ENCODE measurements at places on chromosomes 13 and 19.

DNA sequence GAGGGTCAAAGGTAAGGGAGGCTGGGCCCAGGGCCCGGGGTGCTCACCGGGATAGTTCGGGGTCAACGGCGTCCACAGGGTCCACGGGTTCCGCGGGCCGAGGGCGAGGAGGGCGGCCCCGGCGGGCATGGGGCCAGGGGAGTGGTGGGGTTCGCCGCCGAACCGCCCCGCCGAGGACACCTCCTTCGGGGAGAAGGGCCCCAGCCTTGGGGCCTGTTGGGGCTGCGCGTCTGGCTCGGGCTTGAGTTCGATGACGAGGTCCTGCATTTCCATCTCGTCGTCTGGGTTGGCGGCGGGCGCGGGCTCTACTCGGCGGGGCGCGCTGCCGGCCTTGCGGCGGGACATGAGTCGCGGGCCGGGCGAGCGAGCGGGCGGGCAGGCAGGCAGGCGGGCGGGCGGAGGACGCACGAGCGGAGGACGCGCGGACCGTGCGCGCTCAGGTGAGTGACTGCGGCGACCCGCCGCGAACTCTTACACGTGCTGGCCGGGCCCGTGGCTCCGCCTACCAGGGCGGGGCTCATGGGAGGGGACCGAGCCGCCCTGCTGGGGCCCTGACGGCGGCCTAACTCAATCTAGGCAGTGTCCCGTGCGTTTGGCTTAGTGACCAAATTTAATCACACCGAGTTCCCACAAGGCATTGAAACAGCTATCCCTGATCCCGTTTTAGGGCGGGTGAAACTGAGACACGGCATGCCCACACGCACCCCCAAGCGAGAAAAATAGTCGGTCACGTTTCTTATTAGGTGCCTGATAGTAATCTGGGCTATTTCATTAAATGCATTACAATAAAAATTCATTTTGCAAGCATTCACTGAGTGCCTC lies at the start of gene ZNF296:
Gene ZNF296, minus strand, starts transcription at position 450 of the 822 bp plus-strand sequence. Its CDS starts 105 bp downstream, at position 345.
- DNase-seq: peak; percentile 72

DNA sequence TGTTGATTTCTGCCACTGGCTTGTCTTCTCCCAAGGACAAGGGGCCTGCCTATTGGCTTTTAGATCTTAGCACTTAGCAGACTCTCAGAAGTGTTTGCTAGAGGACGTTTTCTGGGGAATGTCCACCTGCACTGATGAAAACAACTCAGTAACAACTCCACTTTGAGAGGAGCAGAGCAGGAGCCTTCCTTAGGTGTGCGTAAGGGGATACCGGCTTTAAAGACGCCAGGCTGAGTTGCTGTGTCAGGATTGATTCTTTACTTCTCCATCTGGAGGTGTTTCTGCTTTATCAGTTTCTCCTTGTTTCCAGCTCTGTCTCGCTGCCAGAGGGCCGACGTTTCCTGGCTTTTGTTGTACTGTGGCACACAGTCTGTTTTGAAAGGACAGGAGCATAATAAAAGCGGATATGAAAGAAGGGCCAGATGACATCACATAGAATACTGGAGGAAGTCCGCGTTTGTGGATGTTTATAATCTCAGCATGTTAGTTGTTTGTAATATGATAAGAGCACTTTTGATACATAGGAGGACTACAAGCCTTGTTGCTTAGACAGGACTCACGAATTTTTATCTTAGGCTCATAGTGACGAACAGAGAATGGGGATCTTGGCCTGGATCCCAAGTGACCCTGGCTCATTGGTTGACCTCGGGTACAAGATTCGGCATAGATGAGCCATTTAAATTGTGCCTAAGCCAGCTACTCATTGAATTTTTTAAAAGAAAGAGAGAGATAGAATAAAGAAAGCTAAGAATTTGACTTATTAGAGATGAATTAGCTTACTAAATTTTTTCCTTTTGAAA lies 34.6 kb downstream of the COL4A2 start:
- DNase-seq: no peak

DNA sequence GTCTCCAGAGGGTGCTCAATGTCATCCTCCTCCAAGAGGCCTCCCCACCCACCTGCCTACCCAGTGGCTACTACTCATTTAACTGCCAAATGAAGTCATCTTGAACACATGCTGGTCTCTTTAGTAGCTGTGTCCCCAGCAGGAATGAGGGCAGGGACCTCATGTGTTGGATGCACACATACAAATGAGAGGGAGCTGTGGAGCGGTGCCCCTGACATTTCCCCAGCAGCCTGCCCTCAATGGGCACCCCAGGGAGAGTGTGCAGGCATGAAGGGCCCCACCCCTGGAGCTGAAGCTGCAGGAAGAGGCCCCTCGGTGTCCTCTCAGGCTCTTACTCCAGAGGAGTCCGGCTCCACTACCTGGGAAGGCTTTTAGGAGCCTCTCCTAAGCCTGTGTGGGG lies 1322.7 kb downstream of the UQCRFS1 start:
- no peak for DNase-seq

DNA sequence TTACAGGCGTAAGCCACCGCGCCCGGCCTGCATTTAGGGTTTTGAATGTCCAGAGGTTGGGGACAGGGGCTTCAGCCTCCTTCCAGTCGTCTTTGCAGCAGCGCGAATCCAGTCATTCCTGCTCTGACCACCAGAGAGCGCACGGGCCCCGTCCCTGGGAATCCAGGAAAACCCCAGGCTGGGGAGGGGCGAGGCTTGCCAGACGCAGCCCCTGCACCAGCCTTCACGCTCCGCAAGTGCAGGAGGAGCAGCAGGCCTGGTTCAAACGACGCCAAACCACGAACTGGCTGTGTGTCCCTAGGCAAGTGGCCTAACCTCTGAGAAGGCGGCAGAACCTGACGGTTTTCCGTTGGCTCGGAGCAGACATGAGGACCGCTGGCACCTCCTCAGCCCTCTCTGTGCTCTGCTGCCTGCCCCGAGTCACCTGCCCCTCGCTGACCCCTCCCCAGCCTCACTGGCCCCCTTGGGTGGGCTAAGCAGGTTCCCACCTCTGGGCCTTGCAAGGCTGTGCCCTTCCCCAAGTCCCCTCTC lies 2.0 kb upstream of the RNF126 start:
- DNase-seq: peak; percentile 83

GRCh38 chr19:2409352-2409912 lies 18.0 kb downstream of the TIMM13 start:
- no peak for DNase-seq

DNA sequence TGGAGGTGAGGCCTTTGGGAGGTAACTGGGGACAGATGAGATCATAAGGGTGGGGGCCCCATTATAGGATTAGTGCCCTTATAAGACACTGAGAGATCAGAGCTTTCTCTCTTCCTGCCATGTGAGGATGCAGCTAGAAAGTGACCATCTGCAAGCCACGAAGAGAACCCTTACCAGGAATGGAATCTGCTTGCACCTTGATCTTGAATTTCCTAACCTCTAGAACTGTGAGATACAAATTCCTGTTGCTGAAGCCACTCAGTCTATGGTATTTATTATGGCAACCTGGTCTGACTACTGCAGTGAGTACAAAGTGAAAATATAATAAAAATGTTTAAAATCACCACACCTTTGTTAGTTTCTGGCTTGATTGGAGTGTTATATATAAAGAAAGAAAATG lies 388.0 kb downstream of the LMO7 start:
- DNase-seq: no peak

GRCh38 chr19:30036154-30037129 lies 94.4 kb downstream of the URI1 start:
- DNase-seq: no peak

DNA sequence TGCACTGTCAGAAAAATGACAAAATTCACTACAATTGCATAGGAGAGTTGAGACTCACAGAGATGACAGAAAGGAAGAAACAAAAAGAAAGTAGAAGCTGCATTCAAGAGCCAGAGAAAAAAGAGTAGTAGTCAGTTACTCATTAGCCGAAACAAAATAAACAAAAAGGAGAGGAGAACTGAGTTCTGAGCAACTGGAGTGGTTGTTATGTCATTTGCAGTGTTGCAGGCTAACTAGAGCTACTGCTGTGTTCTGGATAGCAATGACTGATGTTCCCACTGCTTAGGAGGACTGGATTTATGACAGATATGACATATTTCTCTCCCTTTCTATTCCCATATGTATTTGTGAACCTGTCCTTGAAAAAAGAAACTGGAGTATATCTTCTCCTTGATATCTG lies 482.6 kb downstream of the RFC3 start:
- no peak for DNase-seq

GRCh38 chr13:40433577-40433976 lies 232.9 kb downstream of the FOXO1 start:
- no peak for DNase-seq

DNA sequence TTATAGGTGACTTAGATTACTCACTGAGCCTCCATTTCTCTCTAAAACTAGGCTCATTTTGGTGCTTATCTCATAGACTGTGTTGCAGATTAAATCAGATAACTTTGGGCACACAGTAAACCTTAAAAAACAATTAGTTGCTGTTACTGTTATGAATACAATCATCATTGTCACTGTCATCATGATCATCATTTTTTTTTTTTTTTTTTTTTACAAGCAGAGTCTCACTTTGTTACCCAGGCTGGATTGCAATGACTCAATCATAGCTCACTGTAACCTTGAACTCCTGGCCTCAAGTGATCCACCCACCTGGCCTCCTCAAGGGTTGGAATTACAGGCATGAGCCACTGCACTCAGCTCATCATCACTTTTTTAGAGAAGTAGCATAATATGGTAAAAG lies 60.0 kb downstream of the VWA8 start:
- peak; percentile 40 for DNase-seq

GRCh38 chr13:31913459-31913858 lies 118.1 kb upstream of the FRY start:
- DNase-seq: no peak

DNA sequence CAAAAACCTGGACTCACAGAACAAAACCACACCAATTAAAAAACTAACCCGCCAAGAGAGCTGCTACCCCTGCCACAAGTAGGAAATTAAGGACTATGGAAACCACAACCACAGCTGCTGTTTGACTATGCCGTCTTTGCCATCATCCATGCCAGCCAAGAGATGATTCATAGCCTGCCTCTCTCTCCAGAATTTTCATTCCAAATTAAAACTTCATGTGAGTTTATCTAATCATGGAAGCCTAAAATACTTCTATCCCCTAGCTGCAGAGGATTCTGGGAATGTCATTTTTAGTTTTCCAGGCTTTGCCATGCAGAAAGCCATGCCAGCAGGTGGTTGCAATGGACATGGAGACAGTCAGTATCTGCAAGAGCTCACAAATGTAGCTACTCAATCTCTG lies 27.6 kb upstream of the GTF2F2 start:
- no peak for DNase-seq

GRCh38 chr13:47853236-47853635 lies 147.8 kb downstream of the SUCLA2 start:
- no peak for DNase-seq

DNA sequence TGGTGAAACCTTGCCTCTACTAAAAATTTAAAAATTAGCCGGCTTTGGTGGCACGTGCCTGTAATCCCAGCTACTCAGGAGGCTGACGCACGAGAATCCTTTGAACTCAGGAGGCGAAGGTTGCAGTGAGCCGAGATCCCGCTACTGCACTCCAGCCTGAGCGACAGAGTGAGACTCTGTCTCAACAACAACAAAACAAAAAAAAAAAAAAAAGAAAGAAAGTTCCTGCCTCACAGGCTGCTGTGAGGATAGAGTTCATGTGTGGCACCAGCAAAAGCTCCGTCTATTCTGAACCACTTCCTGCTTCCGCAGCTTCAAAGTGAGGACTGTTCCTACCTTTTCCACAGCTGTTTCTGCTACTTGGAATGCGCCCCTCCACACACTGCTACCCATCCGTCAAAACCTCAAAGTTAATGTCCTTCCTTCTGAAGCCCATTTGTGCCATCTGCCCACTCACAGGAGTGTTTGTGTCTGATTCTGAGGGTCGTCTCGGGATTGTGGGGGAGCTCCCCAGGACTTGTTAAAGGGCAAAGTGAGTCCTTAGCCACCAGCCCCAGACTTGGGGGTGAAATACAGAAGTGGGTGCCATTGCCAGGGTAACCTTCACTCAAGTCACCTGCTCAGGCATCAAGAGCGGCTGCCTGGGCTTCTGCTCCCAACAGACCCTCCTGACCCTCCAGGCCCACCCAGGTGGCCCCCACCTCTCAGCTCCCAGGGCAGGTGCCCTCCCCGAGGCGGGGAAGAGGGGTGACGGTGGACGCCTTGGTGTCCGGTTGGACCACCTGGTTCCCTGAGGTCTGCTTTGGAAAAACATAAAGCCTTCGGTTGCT lies 2.9 kb downstream of the MFSD12 start:
- DNase-seq: no peak

DNA sequence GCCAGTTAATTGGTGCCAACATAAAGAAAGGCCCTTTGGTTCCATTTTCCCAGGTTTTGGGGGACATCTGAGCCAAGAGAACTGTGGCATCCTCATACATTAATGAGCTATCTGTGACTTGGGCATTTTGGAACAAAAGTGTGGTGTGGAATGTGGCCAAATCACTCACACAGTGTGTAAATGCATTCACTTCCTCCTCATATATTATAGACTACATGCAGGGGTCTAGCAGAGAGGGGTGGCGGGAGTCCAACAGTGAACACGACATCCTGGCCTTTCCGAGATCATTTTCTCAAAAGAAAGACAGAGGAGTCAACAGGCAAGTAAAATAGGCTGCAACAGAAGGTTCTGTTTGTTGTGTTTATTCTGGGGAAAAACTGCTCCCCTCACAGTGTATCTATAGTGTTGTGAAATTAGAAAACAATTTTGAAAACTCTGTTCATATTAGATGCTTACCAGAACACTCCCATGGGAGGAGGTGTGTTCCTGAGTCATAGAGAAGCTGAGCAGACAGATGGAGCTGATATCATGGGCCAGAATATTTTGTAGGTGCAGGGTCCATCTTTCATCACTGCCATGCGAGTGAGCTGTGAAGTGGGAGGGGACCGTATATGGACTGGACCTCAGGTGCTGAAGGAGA lies 36.9 kb downstream of the PABPC3 start:
- no peak for DNase-seq

DNA sequence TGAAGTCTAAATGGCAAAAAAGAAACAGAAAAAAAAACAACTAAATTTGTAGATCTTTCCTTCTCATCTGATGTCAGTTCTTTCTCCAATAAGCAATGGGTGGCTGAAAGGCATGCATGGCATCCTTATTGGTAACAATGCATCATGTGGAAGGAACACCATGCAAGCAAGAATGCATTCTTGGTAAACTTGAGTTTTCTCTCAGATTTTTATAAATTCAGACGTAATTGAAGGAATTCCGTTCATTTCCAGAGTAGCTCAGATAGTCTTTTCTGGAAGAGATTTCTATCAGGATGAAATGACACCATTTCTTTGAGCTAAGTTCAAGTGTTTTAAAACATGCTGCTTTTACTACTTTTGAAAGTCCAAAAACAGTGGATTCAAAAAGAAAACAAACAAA lies 373.0 kb downstream of the COG6 start:
- no peak for DNase-seq

DNA sequence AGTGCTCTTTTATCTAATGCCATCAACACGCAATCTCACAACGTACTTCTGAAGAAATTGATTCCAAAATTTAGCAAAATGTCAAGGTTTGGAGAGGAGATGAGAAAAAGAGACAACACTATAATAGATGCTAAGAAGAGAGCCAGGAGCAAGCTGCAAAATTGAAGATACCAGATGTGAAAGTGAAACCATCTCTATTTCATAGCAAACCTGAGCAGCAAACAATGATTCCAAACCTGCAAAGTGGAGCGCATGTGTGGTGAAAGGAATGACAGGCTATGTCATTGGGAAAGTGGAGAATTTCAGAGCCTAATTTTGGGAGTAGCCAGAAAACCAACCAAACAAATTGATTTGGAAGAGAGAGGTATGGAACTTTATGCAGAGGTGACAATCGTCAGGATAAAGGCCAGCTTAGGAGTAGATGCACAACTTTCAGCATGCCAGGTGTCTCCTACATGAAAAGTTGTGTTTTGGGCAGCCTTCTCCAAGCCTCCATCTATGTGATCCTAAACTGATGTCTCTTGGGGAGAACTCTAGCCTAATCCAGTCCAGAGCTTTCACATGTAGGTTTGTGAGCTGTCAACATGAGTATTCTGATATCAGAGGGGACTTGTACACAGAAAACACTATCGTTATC lies 158.4 kb upstream of the FNDC3A start:
- DNase-seq: no peak
